ENCODE measurements at places on chromosomes 16 and 17.

DNA sequence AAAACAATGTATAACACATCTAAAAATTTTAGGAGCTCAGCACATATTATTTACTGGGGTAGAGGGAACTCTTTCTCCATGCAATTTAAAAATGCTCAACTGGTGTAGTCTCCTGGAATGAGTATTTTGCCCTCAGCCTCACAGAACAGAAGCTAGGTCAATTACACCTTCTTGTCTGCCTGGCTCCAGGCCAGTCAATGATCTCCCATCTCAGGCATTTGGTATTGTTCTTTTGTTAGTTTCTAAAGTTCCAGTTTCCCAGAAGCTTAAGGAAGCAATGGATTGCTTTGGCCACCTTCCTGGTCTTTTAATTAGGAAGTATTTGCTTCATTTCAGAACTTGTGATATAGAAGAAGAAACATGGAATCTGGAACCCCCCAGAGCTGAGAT is 360.3 kb upstream of the ASIC2 start:
- DNase-seq, result no peak

DNA sequence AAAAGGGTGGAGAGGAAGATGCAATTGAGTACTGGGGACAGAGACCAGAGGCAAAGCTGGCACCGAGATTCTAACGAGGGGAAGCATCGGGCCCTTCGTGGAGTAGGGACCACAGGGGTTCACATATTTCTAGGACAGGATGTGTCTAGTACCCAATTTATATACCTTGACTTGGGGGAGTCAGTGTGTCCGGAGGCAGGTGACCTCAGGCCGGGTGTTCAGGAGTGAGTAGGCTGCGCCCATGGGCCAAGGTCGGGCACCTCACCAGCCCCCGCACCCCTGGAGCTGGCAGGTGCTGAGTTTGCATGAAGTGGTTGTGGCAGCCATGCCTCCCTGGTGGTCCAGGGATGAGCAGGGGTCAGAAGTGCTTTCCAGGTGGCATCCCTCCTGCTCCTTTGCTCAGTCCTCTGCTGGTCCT is 8.6 kb upstream of the NXPH3 start:
- DNase-seq, result no peak

- no peak for DNase-seq
These were observed 15.7 kb upstream of the RNF213 start for GRCh38 chr17:80244871-80245509.

DNA sequence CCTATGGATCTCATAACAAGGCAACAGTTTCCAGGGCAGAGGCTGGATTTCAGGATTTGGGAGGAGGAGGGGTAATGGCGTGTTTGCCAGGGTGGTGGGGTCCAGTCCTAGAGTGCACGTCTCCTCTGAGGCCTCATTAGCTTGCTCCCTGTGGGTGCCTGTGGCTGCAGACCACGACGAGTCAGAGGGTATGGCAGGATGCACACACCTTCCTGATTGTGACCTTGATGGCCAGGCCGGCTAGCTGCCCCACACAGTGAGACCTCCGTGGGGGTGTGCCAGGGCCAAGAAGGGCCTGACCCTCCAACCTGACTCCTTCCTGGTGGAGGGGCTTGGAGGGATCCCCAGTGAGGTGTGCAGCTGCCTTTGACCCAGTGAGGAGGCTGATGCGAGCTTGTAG is 4.0 kb upstream of the SMTNL2 start:
- DNase-seq, result no peak

- DNase-seq, result no peak
These were observed 7.9 kb upstream of the BAIAP2 start for GRCh38 chr17:81027038-81027437.

DNA sequence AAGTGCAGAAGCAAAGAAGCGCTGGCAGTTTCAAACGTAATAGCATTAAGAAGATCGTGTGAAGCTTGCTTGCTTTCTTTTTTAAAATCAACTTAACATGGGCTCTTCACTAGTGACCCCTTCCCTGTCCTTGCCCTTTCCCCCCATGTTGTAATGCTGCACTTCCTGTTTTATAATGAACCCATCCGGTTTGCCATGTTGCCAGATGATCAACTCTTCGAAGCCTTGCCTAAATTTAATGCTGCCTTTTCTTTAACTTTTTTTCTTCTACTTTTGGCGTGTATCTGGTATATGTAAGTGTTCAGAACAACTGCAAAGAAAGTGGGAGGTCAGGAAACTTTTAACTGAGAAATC is 17.4 kb upstream of the RAB11FIP4 start:
- no peak for DNase-seq

DNA sequence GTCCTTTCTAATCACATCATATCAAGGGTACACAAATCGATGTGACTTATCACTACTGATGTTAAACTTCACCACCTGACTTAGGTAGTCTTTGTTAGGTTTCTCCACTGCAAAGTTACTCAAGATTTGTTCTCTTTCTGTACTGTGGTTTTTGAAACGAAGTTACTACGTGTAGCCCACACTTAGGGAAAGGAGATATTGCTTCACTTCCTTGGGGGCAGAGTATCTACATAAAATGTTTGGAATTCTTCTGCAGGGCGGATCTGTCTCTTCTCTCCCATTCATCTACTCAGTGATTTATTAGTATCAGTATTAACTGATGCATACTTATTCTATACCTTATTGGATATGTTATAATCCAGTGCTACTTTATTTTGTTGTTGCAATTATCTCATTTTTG is 403.6 kb upstream of the MON1B start:
- no peak for DNase-seq

DNA sequence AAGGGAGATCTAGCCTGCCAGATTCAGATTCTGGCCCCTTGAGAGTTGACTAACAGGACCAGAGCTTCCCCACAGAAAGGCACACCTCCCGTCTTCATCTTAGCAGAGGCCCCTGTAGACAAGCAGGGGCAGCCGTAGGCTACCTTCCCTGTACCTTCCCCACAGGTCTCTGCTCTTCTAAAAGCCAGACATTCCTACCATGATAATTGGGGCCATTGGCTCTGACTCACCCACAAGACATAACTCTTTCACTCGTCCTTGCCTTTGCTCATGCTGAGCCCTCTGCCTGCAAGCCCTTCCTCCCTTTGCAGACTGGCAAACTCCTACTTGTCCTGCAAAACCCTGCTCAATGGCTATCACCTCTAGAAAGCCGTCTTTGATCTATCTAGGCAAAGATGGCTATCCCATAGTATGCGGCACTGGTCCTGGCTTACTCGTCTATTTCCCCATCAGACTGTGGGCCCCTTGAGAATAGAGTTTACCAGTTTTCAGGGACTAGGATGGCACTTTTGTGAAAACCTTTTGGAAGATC is 43.8 kb downstream of the PIMREG start:
- DNase-seq, result no peak

- DNase-seq, result no peak
These were observed 16.8 kb downstream of the IL4R start for GRCh38 chr16:27330542-27330941.

DNA sequence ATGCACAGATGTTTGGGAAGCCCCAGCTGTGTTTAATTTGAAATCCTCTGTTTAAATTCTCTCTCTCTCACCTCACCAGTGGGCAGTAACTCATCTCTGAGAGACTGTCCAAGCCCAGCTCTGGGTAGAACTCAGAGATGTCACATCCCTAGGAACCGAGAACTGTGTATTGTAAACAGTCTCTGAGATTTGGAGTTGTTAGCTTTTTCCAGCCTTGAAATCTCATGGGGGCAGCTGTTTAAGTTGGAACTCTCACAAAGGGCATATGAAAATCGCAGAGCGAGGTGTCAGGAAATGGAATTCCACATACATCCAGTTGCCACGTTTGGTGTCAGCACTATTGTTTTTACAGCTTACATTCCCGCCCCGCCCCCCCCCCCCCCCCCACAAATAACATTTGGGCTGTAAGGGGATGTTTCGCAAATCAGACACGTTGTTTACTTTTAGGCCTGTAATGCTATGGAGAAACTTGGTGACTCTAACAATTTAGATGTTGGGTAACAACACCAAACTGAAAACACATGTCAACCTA is 34.3 kb downstream of the VPS35L start:
- DNase-seq, result no peak

GRCh38 chr16:30761427-30761927 is 385 bp downstream of the CFAP119 start:
- peak; percentile 65 for DNase-seq

DNA sequence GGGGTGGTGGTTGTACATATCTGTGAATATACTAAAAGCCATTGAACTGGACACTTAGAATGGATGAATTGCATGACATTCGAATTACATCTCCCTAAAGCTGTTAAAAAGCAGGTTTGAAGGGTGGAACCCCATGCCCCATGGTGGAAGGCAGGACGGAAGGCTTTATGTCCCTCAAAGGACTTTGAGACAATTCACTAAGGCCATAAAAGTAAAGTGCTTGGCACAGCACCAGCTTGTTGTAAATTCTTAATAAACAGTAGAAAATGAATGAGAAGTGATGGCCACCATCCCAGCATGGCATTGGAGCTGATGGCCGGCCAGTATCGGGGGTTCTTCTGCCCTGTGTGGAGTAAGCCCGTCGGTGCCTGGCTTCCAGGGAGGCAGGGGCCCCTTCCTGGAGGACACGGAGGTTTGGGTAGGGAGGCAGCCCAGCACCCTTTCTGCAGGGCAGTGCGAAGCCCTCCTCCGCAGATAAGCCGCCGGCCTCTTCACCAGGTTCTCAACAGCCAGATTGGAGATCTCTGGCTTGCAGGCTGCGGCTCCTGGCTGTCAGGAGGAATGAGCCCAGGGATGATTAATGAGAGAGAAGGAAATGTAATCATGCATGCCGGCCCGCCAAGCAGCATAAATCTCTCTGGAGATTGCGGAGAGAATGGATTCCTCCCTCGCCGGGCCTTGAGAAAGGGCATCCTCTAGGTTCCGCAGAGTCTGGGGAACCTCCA is 346.9 kb downstream of the FOXL1 start:
- no peak for DNase-seq

- no peak for DNase-seq
These were observed 60.6 kb downstream of the NT5M start for GRCh38 chr17:17363638-17364337.

DNA sequence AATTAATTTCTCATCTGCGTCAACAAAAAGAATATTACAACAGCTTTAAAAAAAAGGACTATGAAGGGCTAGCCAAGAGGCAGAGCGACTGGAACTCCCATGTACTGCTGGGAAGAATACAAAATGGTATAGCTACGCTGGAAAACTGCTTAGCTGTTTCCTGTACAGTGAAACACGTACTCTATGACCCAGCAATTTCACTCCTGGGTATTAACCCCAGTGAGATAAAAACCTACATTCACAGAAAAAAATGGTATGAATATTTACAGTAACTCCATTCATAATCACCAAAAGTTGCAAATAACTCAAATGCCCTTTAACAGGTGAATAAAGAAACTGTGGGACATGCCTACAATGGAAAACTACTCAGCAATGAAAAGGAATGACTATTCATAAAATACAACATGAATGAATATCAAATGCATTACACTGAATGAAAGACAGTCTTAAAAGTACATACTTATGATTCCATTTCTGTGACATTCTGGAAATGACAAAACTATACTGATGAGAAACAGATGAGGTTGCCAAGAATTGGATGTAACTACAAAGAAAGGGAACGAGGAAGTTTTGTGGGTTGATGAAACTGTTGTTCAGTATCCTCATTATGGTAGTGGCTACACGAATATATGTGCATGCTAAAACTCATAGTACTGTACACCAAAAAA is 27.6 kb downstream of the CMTM4 start:
- DNase-seq, result no peak

DNA sequence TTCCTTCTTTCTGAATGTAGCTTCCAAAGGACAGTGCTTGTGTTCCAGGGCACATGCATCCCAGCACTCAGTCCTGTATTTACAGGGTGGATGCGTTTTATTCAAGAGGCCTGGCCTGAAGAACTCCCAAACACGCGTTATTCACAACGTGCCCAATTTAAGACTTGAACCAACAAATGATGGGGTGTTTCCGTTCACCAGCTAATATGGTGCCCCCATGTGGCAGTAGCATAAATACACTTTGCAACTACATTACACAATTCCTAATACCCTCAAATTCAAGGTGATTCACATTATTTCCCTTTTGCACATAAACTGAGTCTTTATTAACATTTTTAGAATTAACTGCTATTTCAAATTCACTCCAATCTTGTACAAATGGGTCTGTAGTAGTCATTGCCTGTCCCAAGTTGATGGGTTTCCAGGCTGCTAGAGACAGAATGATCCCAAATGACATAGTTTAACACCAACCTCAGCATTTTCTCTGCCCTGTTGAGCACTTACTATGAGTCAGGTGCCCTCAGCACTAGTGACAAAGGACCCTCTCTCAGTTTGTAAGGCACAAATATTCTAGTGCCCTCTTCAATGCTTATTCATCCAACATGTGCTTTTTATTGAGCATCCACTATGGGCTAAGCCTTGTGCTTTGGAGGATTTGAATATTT is 26.9 kb downstream of the HSD17B2 start:
- DNase-seq, result no peak

- no peak for DNase-seq
These were observed 177.7 kb downstream of the MRTFB start for GRCh38 chr16:14248791-14249190.

- DNase-seq, result no peak
These were observed 99.0 kb downstream of the PRKCA start for GRCh38 chr17:66401364-66401763.

GRCh38 chr17:76558198-76559095 is 18.6 kb downstream of the PRCD start:
- no peak for DNase-seq

DNA sequence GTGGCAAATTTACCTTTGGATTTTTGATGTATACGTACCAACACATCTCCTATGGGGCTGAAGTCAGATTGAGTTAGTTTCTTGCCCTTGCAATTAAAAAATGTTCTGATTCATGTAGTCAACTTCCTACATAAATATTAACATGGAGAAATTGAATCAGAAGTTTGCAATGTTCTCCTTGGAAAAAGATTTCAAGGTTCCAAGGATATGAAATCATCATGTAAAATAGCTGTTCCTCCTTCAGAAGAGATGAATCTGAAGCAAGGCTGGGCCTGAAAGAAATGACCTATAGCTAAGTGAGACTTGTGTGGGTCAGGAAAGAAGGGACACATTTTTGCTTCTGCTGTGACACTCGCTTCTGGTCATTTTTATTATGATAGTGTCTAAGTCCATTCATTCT is 131.7 kb downstream of the RGS9 start:
- no peak for DNase-seq

DNA sequence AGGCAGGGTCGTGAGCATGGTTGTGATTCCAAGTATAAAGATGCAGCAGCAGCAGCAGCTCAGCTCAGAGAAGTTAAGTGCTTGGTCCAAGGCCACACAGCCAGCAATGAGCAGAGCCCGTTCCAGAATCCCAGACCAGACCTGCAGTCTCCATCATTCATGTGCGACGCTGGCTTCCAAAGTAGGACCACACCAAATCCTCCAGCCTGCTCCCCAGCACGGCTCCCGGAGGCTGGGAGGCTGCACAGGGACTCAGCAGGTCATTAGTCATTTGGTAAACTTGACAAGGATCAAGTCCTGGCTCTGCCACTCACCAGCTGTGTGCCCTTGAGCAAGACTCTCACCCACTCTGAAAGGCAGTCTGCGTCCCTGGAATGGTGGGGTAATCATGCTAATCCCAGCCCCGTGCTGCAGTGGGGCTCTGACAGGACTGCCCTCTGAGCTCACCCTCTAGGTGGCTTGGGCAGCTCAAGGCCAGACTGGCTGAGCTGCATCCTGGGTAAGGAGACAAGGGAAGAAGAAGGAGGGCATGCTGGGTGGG is 95.1 kb upstream of the TMEM132E start:
- no peak for DNase-seq
